ENCODE measurements at places on chromosomes 11 and 22.
A peak's percentile ranks its signal among the peaks of the same experiment; 100 is the strongest.

GRCh38 chr11:36057379-36058042 is 113.6 kb downstream of the LDLRAD3 start:
- DNase-seq, result no peak

DNA sequence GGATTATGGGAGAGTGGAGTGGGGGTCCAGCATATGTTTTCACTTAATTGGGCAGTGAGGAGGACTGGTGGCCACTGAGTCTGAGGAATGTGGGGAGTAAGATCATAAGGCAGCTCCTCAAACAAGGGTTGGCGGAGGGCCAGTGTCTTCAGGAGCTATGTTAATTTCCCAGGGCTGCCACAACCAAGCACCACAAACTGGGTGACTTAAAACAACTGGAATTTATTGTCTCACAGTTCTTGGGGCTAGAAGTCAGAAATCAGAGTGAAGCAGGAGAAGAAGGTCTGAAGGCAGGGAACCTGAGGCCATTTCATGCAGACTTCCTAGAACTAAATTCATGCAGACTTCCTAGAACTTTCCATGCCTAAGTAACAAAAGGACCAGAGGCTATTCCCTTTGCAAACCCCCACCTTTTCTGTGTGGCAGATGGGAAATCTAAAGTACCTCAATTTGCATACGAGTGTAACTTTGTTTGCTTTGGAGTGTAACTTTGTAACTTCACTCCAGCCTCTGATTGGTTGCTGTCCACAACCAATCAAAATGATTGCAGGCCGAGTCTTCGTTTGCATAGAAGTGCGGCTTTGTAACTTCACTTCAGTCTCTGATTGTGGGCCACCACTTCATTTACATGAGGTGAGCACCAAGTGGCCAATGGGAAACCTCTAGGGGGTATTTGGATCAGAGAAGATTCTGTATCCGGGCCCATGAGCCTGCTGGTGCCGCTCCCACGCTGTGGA is 50.5 kb upstream of the ZBED5 start:
- no peak for DNase-seq

- DNase-seq, result no peak
These were observed 5.3 kb downstream of the NEAT1 start for GRCh38 chr11:65427691-65428577.

DNA sequence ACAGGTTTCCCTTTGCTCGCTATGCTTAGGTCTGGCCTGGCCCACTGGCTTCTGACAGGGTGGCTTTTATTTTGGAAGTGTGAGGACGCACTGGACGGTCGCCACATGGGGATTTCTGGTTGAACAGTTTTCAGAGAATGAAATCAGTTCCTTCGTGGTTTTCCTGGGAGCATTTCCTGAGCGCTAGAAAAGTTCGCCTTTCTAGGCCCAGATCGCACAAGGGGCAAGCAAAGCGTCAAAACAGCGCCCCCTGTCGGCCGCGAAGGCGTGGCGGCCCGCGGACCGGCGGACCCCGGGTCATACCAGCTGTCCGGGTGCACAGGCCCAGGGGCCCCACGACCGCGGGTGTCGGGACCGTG is 12.7 kb upstream of the CYP2R1 start:
- peak; percentile 62 for DNase-seq

DNA sequence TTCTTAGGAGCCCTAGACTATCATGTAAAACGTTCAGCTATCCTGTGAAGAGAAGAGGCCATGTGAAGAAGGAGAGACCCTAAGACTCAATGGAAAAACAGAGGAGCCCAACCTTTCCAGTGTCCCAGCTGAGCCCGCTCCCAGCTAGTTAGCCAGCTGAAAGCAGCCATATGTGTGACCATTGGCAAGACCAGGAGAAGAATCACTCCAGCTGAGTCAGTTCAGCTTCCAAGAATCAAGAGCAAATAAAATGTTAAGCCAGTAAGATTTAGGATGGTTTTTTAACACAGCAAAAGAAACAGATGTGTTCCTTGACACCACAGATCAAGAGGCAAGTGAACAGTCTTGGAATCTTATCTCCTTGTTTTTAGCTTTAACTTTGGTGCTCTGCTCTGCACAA is 108.0 kb downstream of the CCDC81 start:
- no peak for DNase-seq

GRCh38 chr11:77407613-77408012 is 66.3 kb downstream of the PAK1 start:
- no peak for DNase-seq

GRCh38 chr22:44314425-44315067 is 1.8 kb upstream of the SHISAL1 start:
- no peak for DNase-seq

DNA sequence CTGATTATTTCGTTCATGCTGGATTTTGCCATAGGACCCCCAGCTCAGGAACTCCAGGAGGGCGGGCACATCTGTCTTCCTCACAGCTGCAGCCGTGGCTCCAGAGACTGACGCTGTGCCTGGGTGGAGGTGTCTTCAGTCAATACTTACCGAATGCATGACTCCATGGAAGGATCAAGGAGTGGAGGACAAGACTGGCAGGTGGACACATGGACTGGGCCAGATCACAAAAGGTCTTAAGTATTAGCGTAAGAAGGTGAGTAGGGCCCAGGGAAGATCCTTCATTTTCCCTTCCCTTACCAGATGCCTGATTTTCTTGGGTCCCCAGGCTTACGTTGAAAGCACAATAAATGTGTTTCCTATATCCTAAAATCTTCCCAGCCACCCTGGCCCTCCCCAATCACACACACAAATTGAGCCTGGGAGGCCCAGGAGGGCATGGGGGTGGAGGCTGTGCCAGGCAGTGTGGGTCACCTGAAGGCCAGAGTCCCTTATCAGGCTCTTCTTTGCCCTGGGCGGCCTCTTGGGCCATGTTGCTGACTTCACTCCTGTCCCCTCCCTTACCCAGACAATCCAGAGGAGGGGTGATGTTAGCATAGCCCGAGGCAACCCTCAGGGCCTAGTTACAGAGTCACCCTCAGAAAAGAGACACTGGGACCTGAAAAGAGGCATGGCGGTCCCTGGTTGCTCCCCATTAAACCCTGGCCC is 56.4 kb downstream of the CYTH4 start:
- no peak for DNase-seq

DNA sequence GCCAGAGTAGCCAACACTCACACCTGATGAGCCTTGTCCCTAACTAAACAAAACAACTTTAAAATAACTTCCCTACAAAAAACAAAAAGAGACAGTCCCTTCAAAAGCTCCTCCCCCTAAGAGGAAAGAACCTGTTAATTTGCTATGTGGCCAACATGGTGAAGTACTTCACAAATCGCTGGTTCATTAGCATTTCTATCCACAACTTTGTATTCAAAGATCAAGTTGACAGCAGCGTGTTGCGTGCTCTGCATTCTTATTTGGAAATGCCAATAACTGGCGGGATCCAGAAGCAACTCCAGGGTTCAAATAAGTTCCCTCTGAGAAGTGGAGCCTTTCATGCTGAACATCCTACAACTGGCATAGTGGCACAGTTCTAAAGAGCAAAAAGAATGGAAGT is 48.6 kb downstream of the CADM1 start:
- DNase-seq, result no peak

GRCh38 chr11:67211656-67212436 is 54.4 kb upstream of the GRK2 start:
- no peak for DNase-seq

- no peak for DNase-seq
These were observed 10.1 kb upstream of the LRP5 start for GRCh38 chr11:68302256-68302655.

DNA sequence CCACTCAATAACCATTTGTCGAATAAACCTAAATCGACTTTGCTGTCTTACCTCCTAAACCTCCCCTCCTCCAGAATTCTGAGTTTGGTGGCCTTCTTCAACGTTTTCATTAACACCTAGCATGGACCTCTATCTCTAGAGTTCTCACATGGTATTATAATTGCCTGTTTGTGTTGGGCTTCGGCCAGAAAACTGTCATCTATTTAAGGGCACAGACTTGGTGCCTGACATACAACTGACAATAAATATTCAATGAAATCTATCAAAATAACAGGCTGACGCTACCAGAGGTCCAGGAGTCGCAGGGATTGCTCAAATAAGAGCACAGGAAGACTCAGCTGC is 687 bp downstream of the ALKBH8 start:
- no peak for DNase-seq

DNA sequence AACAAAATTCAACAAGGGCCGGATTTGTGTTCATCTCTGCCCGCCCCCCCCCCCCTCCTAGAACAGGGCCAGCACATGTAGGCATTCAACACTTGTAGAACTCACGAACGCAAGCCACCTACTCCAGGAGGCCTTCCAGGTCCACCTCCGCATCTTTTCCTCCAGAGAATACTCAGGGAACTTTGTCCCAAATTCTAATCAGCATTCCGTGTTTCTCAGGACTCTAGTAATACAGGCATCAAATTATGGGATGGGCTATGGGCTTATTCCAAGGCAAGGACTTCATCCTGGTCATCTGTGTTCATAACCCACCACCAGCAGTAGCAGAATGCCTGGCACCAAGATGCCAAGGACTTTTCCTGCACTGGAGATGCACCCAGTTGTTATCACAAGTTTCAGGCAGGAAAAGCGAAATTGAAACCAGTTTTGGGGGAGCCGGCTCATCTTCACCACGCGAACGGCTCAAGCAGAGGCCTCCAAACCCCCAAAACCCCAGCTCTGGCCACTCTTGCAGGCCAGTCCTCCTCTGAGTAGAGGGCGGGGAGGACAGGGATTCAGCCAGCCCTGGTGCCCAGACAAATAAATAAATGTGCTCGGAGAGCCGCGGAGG is 462 bp downstream of the UBE2L6 start:
- peak; percentile 21 for DNase-seq

DNA sequence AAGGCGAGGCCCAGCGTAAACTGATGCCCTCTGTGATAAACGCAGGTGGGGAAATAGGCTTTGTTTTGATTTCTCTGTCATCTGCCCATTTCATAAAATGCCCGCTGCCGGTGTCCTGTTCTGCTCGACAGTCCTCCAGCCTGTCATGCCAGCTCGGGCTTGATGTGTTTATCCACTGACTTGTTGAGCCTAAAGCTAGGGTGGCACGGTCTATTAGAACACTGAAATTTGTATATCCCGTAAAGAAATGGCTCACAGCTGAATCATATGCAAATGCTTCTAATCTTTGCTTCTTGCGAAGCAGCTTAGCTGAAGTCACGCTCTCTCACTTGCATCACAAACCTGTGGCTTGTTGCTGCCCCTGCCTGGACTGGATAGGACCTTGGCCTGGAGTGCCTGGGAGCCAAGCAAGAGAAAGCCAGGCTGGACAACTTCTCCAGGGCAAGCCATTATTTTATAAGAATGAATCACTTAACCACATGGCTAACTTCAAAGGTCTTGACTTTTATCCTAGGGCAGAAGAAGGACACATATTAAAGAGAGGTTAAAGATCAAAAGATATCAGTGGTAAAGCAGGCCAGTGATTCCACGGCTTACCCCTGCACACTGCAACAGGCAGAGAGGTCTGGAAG is 33.1 kb downstream of the EHF start:
- DNase-seq, result no peak

DNA sequence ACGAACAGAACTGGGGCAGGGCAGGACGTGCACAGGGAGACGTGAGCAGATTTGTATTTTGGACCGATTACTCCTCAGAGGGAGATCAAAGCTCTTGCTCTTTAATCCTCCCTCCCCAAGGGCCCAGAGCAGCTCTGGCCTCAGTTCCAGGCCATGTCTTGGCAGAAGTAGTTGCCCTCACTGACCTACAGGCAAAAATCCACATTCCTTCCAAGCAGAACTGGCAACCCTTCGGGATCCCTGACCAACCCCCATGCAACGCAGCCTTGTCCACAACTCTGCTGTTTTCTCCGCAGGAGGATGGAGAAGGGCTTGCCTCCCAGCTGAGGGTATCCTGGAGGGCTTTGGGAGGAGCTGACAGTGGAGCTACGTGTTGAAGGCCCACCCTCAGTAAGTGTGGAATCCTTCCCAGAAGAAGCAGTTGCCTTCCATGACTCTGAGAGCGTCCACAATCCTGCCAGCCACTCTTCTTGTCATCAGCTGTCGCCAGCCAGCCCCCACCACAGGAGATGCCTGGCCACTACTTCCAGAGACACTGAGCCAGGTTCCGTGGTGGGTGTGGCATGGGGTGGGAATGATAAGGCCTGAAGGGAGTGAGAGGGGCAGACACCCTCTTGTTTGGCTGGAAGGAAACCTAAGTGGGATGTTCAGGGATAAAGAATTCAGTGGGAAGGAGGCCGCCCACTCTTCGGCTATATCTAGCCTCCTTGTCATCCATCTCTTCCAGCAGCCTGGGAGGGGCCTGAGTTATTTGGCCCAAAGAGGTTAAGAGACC is 68.1 kb downstream of the PDE2A start:
- DNase-seq, result no peak

GRCh38 chr11:57427727-57428082 is 784 bp upstream of the SLC43A3 start:
- no peak for DNase-seq

DNA sequence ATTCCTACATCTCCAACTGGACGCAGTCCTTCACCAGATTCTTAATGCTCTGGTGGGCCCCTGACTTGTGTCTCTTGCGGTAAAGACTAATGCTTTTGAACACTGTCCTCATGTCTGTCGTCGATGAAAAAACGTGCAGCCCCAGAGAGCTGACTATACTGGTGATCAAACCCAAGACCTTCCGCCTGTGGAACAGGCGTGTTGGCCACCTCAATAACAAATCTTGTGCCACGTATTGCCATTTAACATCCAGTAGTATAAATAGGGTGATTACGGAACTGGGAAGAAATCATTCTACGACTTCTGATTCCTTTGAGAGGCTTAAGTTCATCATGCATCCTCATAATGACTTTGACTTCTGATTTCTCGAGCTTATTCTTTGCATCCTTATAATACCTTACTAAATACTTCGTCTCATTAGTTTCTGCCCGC is 45.6 kb downstream of the OR4D9 start:
- DNase-seq, result no peak

GRCh38 chr22:26672060-26672471 is 14.7 kb downstream of the MIAT start:
- peak; percentile 31 for DNase-seq

DNA sequence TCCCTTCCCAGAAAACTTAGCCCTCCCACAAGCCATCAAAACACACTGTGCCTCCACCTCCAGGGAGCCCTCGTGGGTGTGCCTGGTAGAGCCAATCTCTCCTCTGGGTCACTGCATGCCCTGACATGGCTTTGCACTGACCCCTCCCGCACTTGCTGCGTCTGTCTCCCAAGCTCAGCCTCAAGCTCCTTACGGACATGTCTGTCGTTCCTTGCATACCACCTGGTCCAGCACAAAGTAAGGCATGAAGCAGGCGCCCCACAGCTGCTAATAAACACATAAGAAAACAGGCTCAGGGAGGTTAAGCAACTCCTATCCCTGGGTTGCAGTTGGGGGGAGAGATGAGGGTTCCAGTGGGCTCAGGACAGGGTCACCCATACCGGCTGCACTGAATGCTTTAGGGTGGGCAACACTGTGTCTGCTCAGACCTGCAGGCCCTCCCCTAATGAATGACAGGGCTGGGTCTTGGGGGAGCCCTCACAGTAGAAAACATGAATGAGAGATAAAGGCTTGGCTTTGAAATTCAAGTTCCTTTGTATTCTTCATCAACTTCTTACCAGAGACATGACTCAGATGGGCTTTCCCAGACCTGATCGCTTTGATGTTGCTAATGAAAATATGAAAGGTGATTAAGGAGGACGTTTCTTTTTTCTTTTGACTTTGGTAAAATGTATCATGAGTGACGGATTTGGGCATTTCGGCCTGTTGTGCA is 38.0 kb downstream of the PHF21B start:
- DNase-seq, result no peak

Data from stimulated activated CD4-positive, alpha-beta T cell treated with anti-CD3 and anti-CD28 coated beads, TNF-alpha, amount 100 ng/mL, for 4 hours (primary cell).